AG09309 (cell line): ENCODE measurements at places on chromosomes 12 and 14.
A peak's percentile ranks its signal among the peaks of the same experiment; 100 is the strongest.

- no peak for DNase-seq
Observed at GRCh38 chr14:20711685-20712084, 23.1 kb downstream of the ANG start.

DNA sequence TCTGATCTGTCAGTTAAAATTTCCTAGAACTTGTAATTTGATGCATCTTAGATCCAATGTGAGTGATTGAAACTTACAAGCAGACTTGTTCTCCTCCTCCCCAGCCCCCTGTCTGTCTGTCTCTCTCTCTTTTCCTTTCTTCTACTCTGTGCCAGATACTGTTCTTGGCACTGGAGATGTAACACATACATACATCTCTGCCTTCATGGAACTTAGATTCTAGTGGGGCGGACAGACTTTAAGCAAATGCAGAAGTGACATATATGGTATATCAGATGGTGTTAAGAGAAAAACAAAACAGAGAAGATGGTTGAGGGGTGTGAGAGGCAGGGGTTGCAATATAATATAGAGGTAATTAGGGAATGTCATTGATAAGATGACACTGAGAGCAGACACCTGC lies 6.6 kb downstream of the CHST11 start:
- DNase-seq, result no peak

DNA sequence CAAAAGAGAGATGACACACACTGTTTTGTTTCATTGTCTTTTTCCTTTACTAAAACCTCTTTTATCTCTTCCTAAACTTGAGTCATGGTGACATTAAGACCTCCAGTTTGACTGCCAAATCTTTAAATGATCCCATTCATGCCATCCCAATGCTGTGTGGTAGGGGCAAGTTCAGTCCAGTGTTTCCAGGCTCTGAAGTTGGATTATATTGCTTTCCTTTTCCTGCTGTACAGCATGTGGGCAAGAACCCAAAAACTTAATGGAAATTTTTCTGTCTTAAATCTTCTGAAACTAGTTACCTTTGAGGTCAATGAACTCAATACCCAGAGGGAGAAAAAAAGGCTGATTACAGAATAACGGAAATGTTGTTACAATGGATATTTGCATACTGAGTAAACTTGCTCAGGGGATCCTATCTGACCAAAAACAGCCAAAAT lies 187.1 kb upstream of the FAR2 start:
- DNase-seq, result no peak

DNA sequence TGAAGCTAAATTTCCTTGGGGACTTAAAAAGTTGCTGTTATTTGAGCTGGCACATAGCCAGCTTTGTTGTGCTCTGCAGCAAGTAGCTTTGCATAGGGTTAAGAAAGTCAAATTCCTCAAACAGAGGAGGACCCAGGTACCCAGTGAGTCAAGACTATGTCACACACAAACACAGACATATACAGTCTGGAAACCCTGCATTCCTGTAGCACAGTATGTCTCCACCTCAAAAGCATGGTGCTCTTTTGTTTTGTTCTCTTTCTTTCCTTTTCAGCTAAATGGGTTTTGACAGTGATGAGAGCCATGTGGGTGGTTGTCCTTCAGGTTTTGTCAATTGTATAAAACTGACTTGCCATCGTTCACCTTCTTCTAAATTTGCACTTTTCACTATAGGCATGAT lies 179.6 kb upstream of the DIO2 start:
- DNase-seq, result no peak

DNA sequence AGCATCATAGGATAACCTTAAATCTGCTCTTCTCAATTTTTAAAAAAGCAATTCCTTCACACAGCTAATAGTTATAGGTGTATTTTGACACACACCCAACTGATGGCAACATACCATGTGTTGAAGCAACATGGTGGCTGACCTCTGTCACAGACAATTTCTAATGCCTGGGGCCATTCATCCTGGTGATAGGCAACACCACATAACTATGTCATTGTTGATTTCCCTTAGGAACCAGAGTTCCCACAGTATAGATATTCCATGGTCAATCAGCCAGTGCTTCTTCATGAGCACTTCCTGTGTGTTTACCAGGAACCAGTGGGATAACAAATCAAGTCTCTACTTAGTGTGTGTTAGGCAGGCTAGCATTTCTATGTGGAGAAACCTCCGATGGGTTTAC lies 88.3 kb downstream of the FIGNL2 start:
- no peak for DNase-seq

GRCh38 chr14:75342762-75343599 lies 64.4 kb downstream of the FOS start:
- DNase-seq, result no peak

- peak; percentile 46 for DNase-seq
Observed at GRCh38 chr12:115998119-115998633, 279.3 kb downstream of the MED13L start.

- no peak for DNase-seq
Observed at GRCh38 chr14:104994978-104995377, 9.4 kb downstream of the CLBA1 start.

GRCh38 chr14:61103541-61104339 lies 122.7 kb downstream of the SLC38A6 start:
- DNase-seq, result peak; percentile 93

DNA sequence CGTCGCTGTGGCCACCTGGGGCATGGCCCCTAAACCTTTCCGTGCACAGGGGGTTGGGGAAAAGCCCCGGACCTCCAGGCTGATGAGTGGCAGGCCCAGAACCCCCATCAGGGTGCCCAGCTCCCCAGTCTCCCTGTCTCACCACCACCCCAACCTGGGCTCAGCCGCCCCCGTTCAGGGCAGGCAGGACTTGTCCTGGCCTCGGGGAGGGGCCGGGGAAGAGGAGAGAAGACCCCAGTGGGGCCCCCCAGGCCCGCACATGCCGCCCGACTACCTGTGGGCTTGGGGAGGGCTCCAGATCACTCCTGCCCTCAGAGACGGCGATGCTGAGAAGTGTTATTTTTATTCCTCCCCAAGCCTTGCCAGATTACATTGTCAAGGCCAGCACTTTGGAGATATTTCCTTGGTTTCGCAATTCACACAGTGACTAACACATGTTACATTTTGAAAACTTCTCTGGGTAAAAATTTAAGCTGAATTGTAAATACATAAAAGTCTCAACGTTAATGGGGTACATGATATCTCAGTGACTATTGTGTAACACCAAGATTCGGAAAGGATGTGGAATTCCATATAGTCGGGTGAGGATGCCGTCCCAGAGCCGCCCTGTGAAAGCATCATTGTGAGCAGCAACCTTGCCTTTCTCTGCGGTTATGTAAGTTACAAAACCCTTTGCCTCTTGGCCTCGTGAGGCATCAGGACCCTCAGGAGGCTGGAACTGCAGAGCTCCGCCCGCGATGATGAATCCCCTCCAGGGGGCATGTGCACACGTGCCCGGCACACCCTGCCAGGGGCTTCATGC lies 85.6 kb upstream of the DIO3 start:
- peak; percentile 68 for DNase-seq

DNA sequence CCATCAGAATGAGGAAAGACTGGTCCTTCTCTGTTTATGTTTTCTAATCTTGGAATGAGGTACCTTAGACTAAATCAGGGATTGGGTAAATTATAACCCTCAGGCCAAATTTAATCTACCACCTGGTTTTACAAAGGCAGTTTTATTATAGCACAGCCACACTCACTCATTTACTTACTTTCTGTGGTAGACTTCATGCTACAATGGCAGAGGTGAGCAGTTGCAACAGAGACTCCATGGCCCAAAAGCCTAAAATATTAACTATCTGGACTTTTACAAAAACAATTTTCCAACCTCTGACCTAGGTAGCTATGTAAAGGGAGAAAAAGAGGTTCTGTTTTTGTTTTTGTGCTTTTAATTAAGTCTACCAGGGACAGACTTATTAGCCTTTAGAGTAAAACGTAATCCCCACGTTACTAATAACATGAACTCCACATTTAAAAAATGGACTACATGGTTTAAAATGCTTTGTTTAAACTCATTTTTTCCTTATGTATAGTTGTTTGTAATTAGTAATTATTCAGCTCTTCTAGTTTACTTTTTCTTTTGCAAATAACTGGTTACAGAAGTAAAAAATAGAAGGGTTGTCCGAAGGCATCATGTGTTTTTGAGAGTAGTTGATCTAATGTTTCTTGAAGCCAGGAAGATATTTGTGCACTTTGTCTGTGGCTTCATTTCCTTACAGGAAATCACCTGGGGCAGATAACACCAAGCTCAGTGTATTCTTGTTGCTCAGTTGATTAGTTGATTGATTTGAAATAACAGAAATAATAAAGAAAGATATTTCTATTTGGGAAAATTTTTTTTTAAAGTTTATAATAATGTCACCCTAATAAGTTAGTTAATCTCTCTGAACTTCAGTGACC lies 57.6 kb upstream of the ATP2B1 start:
- no peak for DNase-seq
